ENCODE measurements at places on chromosomes 6 and 20. TPM values are rescaled to one million over a fixed set of nuclear protein-coding genes. Genes with fewer than 3 reads are reported as not detected.

GRCh38 chr6:40398034-40398691 is 189.0 kb downstream of the LRFN2 start:
- DNase-seq: no peak

DNA sequence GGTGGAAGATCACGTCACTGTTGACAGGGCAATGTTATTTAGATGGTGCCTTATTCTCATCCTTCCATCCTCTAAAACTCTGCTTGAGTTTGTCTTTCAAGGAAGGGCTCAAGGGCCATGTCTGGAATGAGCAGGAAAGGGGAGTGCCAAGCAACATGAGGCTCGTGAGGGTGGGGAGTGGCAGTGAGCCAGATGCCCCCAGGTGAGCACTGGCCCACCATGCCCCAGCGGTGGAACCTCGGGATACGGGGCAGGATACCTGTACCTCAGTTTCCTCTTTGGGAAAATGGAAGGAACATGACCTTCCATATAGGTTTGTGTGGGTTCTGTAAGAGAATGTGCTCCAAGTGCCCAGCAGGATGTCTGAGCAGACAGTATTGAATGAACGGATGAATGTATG is 337.4 kb downstream of the TAF4 start:
- no peak for DNase-seq

- DNase-seq: no peak
Measured at GRCh38 chr6:132330759-132331158, 70.5 kb downstream of the MOXD1 start.

DNA sequence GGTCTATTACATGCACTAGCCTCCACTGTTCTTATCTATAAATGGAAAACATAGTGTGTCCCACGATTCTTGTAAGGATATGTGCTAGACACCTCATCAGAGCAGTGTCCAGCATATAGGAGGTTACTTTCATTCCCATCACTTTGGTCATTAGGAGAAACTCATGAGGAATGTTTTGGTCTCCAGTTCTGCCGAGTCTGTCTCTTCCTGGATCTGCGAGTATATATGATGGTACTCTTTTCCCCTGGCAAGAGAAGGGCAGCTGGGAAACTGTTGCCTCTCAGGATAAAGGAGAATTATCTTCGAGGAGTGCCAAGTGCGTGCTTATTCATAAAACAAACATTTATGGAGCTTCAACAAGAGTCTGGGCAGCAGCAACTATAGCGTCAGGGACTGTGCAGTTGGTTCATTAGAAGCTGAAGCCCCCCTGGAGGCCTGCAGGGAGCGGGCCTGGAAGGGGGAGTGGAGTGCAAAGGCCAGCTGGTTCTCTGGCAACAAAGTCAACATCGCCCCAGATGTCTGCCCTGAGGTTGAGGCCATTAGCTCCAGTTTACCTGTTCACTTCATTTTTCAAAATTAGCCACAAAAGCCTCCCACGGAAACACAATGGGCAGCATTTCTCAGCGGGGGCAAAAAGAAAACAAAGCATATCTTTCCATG is 811.9 kb downstream of the MAFB start:
- DNase-seq: no peak

DNA sequence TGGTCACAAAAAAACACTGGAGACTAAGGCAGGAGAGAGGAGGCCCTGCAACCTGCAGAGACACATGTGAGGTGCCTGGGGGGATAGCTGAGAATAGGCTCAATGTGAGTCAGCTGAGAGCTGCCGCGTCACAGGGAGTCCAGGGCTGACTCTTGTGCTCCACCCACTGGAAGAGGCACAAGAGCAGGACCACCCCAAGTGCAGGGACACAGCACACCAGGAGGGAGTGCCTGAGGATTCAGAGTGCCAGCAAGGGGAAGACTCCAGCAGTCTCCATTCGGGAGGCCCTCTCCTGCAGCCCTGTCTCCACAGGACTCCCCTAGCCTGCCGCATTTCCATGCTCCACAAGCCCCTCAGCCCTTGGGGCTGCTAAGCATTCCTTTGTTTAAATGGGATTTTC is 105.5 kb downstream of the HUS1B start:
- no peak for DNase-seq

GRCh38 chr6:103042336-103042735 is 1648.8 kb downstream of the GRIK2 start:
- no peak for DNase-seq

DNA sequence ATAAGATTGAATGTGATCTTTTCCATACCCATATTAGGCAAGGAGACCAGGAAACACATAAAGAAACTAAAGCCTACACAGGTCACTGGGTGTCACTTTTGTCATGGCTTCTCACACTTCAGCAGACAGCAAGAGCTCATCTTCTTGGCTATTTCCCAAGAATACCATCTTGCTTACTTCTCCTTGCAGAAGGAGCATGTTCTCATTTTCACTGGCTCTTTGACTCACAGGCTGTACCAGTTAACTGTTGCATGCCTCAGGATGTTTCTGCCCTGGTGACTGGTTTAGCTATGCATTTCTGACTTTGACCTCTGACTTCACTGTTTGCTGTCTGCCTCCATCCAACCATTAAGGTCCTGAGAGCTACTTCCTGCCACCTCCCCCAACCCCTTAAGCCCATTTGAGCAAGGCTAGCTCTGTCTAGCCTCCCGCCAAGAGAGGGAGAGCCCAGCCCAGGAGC is 40.3 kb upstream of the OGFRL1 start:
- DNase-seq: no peak

Gene PSORS1C2
- not detected for total RNA-seq

DNA sequence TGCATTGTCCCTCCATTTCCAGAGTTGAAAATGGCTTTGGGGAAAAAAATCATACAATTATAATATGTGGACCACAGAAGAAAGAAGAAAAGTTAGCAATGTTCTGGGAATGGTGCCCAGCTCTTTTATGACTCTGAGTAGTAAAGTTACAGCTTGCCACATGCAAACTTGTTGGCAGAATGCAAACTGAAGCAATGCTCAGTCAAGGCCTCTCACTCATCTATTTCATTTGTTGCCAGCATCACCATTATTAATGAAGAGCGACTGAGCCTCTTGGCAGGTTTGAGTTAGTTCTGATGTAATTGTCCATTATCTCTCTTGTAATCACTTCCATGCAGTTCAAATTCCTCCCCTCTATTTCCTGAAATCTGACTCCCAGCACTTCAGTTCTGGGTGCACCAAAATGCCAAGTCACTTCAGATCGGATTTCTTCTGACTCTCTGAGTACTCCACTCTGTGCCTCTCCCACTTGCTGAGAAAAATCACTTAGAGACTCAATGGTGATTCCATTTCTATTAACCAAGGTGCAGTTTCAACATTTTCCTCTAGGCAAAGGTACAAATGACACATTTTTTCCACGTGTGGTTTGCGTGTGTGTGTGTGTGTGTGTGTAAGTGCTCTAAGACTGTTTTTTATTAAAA is 154.4 kb upstream of the STMND1 start:
- peak; percentile 38 for DNase-seq

- DNase-seq: no peak
Measured at GRCh38 chr20:63325554-63326313, 32.7 kb downstream of the COL20A1 start.

Gene HCK
- 16.0 TPM for total RNA-seq

- no peak for DNase-seq
Measured at GRCh38 chr20:58179432-58180099, 48.9 kb downstream of the ANKRD60 start.

DNA sequence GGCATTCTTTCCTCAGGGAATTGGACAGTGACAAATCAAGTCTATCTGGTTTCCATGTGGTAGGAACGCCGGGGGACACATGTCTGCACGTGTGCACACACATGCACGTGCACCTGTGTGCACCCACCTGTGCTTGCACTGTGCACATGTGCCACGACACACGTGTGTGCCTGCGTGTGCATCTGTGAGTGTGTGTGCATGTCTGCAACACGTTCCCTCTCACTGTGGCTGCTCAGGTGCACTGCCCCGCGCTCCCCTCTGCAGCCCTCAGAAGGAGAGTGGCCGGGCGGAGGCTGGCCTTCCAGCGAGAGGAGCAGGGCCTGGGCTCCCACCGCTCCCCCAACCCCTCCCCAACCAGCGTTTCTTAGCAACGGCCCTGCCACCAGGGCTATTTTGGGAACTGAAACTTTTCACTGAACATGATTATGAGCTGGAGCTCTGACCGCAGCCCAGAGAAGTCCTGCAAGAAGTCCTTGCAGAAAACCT is 147.8 kb downstream of the PHACTR3 start:
- DNase-seq: no peak

GRCh38 chr20:34970193-34970840 is 14.6 kb downstream of the MYH7B start:
- peak; percentile 15 for DNase-seq

GRCh38 chr6:46453216-46453615 is 38.0 kb downstream of the RCAN2 start:
- DNase-seq: no peak

Gene OPN5
- total RNA-seq: not detected

GRCh38 chr20:45359406-45360148 is 3.4 kb upstream of the SYS1 start:
- peak; percentile 90 for DNase-seq

Gene SERPINB1
- total RNA-seq: 51.8 TPM

GRCh38 chr6:27865850-27866356 is 46.3 kb downstream of the OR2B2 start:
- DNase-seq: no peak

- no peak for DNase-seq
Measured at GRCh38 chr20:57426271-57426689, 35.1 kb downstream of the RBM38 start.

- no peak for DNase-seq
Measured at GRCh38 chr20:48629069-48629959, 198.5 kb downstream of the PREX1 start.

Data from breast epithelium (tissue), 4 donors.